Spinal cord (tissue), 10 donors: ENCODE measurements at places on chromosomes 3 and 15. TPM values are rescaled to one million over a fixed set of nuclear protein-coding genes. Genes with fewer than 3 reads are reported as not detected.
A peak's percentile ranks its signal among the peaks of the same experiment; 100 is the strongest.

The IQCF5 gene
- total RNA-seq: not detected

The CKMT1A gene
- total RNA-seq: 7.1 TPM

The NRROS gene
- 3.0 TPM for total RNA-seq

The FETUB gene
- not detected for total RNA-seq

The DPPA2 gene
- total RNA-seq: not detected

The MYO1E gene
- 46.1 TPM for total RNA-seq

The EPHA3 gene
- 44.6 TPM for total RNA-seq

- peak; percentile 80 for DNase-seq
Observed at GRCh38 chr15:33834892-33835743, 133.2 kb upstream of the CHRM5 start.

DNA sequence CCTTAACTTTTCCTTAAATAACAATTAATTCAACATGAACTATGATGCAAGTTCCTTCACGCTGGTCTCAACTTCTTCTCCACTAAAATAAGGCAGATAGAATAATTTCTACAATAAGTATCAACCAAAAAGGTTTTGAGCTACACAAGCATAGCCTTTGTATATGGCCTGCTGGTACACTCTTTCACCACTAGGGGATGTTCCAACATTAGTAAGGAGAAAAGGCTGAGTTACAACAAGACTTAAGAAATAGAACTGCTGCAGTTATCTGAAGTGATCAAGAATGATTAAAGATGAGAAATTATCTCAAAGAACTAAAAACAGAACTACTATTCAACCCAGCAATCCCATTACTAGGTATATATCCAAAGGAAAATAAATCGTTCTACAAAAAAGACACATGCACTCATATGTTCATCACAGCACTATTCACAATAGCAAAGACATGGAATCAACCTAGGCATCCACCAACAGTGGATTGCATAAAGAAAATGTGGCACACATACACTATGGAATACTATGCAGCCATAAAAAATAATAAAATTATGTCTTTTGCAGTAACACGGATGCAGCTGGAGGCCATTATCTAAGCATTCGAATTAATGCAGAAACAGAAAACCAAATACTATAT lies 14.4 kb downstream of the ATP13A3 start:
- no peak for DNase-seq

DNA sequence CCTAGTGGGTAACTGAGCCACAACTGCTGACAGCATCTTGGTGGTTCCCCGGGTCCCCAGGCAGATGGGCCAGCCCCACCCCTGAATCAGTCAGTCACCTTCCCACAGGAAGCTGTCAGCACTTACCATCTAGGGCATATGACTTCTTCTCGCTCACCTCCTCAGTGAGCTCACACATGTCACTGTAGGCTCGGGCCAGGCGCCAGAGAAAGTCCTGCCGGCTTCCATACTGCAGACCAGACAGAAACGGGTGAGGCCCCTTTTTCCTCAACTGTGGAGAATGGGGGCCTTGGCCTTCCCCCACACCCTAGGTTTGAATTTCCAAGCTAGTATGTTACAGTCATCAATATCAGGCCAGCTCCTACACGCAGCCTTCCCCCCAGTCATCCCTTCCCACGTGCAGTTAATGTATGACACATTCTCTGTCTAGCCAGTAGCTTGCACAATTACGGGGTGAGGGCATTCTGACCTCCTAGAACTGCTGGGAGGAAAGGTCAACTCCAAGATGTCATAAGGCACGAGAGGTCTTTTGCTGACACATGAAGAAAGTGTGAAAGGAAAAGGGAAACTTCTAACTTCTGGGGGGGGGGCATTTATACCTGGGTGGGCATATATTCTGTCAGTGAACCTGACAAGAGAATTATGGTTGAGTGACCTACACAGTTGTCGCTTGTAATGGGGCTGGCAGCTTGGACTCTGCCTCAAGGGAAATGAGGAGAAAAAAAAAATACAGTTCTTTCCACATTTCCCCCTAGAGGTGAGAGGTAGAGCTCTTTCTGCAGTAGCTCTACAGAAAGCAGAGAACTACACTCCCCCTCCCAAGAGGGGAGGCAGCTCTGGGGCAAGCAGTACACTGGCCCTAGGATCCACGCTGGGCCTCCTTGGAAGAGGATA lies 10.9 kb downstream of the RMDN3 start:
- DNase-seq: no peak

DNA sequence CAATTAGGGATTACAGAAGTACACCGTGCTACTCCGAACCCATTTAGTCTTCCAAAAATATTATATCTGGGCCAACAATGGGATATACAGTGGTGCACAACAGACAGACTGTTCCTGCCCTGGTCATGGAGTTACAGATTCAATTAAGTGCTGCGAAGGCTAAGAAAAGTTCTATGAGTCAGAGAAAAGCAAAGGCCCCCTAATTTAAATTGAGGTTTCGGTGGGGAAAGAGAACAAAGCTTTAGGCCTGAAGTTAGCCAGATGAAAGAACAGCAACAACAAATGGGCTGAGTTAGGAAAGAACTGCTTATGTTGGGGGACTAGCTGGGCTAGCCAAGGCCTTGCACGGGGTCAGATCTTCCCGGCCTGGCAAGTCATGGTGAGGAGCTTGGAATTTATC lies 131.8 kb downstream of the MDFIC2 start:
- DNase-seq: no peak

- DNase-seq: no peak
Observed at GRCh38 chr3:141070229-141070628, 19.1 kb downstream of the SPSB4 start.

DNA sequence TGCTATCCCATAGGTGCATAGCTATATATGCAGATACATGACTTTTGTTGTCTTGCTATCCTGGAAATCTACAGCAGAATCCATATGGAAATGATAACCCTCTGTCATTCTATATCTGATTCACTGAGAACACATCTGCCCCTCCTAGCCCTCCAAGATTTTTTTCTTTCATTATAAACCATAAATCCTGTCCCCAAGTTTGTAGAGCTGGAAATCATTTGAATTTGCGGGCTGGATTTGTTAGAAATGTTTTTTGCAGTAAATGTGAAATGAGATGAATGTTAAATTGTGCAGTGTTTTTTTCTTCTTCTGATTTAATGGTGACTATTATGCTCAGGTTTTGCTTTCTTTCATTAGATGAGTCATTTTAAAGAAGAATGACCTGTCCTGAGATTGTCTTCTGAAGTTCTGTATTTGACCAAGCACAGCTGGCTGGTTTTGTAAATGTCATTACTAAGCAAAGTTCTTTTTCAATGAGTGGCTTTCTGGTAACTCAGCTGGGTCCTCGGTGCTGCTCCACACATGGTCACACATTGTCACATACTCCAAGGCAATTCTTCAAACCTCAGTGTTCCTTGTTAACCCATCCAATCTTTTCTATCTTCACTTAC lies 25.3 kb upstream of the ABHD17C start:
- no peak for DNase-seq

DNA sequence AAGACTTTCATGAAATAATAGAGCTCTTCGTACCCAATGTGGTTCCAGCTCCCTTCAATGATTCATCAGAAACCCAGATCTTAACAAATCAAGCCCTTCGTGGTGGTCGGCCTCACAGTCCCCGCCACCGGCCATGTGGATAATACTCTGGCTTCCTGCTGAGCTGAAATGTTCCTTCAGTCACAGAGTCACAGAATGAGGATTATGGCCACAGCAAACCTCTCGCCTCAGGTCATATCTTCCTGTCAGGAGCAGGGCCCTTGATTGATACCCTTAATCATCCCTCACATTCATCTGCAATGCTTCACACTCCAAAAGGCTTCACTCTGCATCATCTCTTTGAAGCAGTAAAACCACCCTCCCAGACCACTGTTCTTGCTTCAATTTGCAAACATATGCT lies 452.6 kb downstream of the OCA2 start:
- no peak for DNase-seq

DNA sequence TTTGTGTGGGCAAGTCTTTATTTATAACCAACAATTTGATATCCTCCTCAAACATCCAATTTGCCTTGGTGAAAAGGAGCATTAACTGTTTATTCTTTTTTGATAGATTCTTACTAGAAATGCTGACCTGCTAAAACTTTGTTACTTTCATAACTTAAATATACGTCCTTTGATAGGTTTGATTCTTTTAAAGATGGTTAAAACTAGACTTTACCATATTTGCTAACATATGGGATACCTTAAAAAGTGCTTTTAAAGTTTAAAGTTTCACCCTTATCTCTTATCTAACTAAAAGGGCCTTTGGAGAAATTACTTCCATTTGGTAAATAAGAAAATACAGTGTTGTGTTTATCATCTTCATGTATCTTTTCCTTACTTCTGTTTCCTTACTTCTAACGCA lies 266.6 kb upstream of the UBE2E1 start:
- no peak for DNase-seq

DNA sequence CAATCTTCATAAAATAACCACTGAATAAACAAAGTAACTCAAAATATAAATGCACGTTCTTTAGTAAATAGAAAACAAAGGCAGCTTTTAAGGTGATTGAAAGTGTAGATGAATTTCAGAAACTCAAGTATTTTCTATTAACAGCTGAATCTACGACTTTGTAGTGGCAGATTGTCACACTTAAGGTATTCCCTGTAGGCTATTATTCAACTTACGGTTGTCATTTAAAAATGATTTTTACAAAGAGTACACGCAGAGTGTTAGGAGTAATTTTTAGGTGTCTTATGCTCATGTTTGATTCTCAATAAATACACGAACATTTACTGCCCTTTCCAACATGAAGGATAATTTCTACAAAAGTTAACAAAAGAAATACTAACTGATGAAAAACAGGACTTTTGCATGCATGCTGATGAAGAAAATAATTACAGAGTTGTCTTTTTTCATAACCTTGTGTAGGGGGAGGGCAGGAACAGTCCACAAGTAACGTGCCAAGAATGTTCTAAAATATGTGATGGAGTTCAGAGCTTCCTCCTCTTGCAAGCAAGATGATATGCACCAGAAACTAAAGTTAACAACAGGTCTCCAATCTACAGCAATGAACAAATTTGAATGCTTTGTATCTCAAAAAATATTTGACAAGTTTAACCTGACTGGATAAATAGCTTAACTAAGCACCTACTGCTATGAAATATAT lies 16.7 kb downstream of the DCBLD2 start:
- DNase-seq: no peak

DNA sequence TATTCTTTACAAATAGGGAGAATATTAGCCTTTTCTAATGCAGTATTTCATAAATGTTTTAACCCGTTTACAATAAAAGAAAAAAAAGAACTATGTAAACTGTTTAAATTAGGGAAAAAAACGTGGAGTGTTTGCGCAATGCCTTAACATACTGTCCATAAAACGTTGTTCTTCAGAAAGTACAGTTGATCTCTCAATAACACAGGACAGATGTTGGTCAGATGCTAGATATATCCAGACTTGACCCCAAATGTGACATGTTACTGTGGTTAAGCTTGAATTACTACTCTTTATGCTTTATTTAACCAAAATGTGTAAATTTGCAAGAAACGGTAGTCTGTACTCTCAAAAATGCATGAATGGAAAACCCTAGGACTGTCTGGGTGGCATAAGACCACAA lies 110.3 kb downstream of the PLOD2 start:
- no peak for DNase-seq

- DNase-seq: peak; percentile 72
Observed at GRCh38 chr3:39850716-39851032, 41.3 kb downstream of the MYRIP start.

DNA sequence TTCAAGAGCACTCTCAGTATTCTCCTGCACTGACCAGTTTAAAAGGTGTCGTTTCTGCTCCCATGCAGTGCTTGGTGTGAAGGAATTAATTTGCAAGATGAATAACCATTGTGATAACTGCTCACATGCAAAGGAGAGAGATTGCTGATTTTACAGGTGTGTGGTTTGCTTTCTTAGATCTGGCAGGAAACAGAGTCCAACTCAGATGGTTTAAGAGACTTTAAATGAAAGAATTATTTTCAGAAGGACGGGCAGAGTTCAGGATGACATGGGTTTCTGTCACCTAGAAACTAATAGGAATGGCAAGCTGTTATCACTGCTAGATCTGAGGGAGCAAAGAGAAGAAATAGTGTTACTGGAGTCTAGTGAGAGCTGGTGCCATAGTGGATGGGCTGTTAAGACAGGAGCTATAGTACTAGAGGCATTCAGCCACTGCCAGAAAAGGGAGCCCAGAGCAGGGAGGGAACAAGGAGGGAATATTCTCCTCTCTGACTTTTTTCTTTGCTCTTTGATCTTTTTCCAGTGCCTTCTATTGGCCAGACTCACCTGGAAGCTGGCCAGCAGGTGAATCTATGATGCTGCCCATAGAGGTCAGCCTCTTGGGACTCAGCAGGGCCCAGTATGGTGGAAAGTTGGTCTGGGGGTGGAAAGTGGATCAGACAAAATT lies 14.9 kb downstream of the ATXN7 start:
- peak; percentile 43 for DNase-seq

DNA sequence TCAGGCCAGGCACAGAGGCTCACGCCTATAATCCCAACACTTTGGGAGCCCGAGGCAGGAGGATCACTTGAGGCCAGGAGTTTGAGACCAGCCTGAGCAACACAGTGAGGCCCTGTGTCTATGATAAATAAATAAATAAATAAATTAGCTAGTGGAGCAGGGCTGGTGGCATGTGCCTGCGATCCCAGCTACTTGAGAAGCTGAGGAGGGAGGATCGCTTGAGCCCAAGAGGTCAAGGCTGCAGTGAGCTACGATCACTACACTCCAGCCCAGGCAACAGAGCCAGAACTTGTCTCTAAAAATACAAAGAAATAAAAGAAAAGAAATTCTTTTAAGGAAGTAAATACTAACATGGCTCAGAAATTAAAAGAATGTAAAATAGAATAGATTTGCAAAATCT lies 91.8 kb downstream of the LIPC start:
- DNase-seq: no peak

DNA sequence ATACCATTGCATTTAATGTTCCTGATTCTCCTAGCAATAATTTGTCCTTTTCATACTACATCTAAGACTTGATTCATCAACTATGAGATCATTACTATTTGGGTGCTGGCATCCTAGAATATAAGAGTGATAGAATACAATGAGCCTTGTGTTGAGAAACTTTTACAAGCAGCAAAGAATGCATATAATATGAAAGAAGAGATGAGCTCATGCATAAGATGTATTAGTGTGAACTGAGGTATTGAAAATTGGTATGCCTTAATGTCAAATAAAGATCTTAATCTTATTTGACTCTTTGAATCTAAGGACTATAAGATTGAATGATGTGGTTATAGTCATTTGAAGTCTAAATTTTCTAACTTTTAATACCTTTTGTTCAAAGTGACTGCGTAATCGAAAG lies 220.0 kb upstream of the ARHGEF26 start:
- DNase-seq: no peak

DNA sequence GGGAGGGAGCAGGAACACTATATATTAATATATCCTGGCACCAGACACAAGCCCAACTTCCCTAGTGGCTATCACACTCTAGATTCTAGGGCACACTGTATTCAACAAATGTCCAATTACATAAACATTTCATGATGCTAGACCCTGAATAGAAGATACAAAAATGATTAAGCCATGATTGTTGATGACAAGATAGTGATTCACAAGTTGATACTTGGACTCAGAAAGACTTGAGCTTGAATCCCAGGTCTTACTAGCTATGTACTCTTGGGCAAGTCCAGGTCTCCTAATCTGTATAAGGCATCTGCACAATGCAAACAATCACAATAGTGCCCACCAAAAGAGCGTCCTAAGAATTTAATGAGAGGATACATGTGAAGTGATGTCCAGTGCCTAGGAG lies 10.0 kb upstream of the SNTN start:
- DNase-seq: no peak

GRCh38 chr15:90072978-90073640 lies 29.2 kb downstream of the IDH2 start:
- no peak for DNase-seq
